SK-N-MC (cell line): ENCODE measurements at places on chromosomes 13 and 19.

- no peak for DNase-seq
These were observed 17.5 kb downstream of the TMEM143 start for GRCh38 chr19:48346191-48346590.

DNA sequence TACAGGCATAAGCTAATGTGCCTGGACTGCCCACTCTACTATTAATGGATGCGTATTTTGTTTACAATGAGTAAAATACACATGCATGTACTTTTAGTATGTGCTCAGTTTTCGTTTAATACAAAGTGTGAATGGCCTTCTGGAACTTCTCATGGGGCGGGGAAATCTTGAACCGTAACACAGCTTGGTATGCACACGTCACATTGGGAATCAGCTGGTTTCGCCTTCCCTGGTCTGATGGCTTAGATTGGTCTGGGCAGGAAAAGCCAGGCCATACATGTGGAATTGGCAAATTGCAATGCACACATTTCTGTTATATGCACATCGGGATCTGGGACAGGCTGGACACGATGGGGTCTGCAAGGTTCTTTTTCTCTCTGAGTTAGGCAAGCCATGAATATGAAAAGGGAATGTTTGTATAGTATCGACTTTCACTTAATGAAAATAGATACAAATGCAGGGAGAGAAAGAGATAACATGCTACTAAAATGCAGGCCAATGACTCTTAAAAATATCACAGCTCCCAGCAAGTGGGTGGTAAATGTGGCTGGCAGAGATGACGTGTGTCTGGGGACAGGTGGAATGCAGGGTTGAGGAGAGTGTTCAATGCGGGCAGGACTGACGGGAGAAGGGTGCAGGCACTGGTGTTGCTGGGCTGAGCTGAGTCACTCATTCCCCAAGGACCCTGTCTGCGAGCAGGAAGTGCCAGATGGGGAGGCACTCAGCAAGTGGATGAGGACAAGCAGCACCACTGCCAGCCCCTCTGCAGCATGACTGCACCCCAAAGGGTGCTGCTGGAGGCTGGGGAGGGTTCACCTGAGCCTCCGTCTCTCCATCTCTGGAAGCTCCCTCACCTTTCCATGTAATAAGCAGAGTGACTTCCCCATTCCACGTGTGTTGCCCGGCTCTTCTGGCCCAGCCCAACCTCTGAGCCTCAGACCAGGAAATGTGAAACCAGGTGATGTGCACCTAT is 204.0 kb upstream of the GPR12 start:
- DNase-seq: no peak

GRCh38 chr13:59677966-59678814 is 485.5 kb downstream of the DIAPH3 start:
- peak; percentile 56 for DNase-seq

GRCh38 chr19:34925278-34925855 is 1.3 kb upstream of the ZNF30 start:
- no peak for DNase-seq

GRCh38 chr19:13705928-13706447 is 58.3 kb upstream of the MRI1 start:
- no peak for DNase-seq

DNA sequence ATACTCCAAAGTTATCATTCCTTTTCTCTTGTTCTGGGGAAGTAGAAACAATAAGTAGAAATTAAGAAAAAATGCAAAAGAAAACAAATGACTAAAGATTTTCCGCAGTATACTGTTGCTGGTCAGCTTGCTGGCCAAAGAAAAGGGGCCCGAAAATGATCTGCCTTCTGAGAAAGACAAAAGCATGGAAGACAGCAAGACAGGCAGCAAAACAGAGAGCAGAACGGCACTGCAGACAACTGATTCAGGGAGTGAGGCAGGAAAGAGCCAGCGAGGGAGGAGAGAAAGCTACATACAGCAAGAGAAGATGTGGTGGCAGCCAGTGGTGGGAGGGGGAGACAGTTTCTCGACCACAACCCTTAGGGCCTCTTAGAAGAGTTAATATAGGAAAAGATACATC is 5.3 kb upstream of the DOCK9 start:
- DNase-seq: no peak

GRCh38 chr13:77891041-77891440 is 27.6 kb downstream of the EDNRB start:
- DNase-seq: no peak

GRCh38 chr13:79011179-79011578 is 352.2 kb upstream of the OBI1 start:
- no peak for DNase-seq

DNA sequence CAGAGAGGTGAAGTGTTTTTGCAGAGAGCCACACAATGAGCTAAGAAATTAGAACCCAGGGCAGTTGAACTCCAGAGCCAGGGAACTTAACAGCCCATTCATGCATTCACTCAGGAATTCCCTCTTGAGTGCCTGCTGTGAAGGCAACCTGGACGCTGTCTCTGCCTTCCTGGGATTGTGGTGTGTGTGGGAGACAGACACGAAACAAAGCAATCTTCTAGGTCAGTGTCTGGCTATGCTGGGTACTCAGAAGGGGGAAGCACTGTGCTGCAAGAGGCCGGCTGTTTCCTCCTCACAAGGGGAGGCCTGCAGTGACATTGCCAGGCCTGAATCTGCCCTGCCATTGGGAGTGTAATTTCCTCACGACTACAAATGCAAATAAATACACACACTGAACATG is 9.7 kb downstream of the BCKDHA start:
- no peak for DNase-seq

DNA sequence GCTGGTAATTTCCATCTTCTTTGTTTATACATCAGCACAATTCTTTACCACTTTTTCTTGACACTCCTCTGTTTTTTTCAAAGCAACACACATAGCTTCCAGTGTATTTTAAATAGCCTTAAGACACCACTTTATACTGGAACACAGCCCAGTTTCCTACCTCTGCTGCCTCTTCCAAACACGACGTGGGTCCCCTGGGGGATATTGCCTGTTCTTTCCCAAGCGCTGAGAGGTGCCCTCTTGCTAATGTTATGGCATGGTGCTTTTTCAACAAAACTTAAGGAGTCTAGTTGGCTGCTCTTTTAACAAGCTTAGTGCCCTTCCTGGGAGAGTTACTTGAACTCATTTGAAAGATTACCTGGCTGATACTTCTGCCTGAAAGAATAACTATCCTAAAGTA is 112.7 kb downstream of the OLFM4 start:
- DNase-seq: no peak
